Anterior cingulate cortex (tissue), 58 donors: ENCODE measurements at places on chromosomes 2 and 18.

DNA sequence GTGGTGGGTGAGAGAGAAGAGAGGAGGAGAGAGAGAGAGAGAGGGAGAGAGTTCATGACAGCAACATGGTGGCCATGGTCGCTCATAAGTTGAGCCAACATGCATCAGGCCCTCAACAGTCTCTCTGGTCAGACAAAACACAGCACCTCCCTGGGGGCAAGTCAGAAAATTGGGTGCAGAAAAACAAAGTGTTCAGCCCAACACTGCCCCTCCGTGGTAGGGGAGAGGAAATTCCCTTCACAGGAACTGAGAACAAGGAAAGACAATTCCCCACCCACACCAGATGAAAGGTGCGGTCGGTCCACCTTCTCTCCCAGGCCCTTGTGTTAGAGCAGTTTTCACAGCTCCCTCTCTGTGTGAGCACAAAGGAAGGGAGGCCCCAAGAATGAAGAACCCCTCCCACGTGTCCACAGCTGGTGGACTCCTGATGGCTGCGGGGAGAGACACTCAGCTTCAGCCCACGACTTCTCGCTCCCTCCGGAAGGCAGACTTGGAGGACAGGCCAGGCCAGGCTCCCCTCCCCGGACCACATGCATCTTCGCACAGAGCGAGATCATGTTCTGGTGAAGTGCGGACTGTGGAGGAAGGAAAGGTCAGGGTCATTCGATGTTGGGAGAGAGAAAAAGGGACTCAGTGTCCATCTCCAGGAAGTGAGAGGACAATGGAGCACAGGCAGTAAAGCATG is 181.7 kb downstream of the ANAPC1 start:
- DNase-seq = no peak

GRCh38 chr2:68971591-68972231 is 2.7 kb upstream of the GKN1 start:
- no peak for DNase-seq

DNA sequence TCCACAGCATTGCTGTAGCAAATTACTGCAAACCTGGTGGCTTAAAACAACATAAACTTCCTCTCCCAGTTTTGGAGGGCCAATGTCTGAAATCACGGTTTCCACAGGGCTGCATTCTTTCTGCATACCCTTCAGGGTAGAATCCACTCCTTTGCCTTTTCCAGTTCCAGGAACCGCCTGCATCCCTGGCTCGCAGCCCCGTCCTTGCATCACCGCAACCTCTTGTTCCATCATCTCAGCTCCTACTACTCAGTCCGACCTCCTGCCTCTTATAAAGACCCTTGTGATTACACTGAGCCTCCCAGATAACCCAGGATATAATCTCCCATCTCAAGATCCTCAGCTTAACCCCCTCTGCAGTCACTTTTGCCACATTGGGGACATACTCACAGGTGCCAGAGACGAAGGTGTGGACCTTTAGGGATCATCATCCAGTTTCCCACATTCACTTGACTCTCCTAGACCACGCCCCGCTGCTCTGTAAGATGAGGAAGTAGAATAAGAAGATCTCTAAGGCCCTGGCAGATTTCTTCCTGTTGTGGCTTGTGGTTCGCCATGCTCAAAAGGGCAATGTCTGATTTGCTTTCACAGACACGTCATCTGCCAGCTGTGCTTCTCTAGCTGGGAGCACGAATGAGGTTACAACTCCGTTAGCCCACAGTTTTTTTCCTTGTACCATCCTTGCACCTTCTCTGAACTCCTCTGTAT is 103.6 kb upstream of the AGAP1 start:
- DNase-seq = no peak

- no peak for DNase-seq
Measured at GRCh38 chr2:203870481-203870880, 2.9 kb downstream of the CTLA4 start.

DNA sequence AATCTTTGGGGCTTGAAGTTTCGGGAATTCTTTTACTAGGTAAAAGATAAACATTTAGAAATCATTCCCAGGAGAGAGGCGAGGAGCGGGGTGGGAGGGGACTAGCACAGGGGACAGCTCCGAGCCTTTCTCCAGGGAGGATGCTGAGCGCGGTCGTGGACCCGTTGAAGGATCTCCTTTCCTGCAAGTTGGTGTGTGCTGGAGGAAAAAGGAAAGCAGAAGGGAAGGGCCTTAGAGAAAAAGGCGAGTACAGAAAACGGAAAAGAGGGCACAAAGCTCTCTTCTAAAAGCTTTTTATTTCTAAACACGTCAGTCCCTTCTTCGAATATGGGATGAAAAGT is 640 bp downstream of the SLC39A6 start:
- DNase-seq = peak; percentile 17

- DNase-seq = no peak
Measured at GRCh38 chr2:797993-798392, 120.8 kb upstream of the TMEM18 start.

DNA sequence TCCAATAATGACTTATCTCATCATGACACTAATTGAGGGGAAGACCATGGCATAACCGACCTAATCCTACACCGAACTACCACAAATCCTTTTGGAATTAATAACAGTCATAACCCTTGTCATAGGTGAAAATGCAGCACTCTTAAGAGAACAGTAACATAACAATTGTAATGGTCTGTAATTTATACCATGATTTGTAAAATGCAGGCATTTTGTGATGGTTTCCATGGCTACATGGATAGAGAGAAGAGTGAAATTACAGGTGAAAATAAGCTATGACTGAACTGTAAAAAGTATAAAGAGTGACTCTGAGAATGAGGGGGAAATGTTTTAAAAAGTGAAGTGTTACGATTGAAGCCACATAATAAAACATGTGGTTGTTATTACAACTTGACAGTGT is 494.1 kb upstream of the SLC39A10 start:
- DNase-seq = no peak

- no peak for DNase-seq
Measured at GRCh38 chr18:4181882-4182568, 273.1 kb downstream of the DLGAP1 start.

DNA sequence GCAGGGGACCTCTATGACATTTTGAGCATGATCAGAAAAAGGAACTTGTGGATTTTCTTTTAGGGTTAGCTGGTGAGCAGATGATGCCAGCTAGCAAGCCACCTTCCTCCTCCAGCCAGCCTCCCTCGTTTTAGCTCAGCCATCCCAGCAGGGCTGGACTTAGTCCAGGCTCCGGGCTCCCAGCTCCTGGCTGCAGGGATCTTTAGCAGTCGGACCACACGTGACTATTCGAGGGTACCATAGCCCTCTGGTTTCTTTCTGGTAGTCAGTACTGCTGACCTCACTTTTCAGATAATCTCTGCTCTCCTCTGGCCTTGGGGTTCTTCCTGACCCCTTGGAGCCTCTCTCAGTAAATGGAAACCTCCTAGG is 31.8 kb downstream of the NCK2 start:
- no peak for DNase-seq
